Breast epithelium (tissue), 4 donors: ENCODE measurements at places on chromosomes 6 and 20.

DNA sequence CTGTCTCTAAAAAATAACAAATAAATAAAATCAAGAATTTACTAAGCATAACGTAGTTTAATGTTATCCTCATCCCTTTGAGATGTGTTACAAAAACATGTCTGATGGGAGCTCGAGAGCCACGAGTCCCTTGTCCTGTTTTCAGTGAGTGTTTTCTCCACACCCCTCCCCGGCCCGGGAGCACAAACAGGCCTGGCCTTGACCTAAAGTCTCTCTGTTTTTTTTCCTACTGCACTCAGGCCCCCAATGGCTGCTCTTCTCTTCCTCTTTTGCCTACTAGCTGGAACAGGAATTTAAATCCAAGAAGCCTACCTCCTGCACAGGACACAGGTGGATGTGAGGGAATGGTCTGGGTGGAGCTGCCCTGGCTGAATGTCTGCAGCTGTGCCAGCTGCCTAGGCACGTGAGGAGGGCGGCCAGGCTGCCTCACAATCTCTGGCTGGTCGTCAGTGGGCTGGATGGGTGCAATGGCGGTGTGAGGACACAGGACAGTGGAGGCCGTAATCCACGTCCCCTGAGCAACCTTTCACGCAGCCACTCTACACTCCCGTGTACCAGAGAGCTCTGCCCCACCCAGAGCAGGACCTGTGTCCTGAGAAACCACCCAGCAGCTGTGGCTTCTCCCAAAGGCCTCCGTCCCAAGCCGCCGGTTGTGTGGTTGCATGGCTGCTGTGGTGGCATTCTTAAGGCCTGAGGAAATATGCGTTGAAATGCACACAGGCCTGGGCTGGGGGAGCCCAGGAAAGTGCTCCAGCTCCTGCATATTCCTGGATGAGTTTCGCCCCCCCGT, 117.5 kb downstream of the FAM120B start:
- no peak for DNase-seq

- DNase-seq: no peak
Measured at GRCh38 chr6:142716097-142716496, 228.9 kb downstream of the HIVEP2 start.

- no peak for DNase-seq
Measured at GRCh38 chr20:13223736-13224520, 2.9 kb downstream of the ISM1 start.

DNA sequence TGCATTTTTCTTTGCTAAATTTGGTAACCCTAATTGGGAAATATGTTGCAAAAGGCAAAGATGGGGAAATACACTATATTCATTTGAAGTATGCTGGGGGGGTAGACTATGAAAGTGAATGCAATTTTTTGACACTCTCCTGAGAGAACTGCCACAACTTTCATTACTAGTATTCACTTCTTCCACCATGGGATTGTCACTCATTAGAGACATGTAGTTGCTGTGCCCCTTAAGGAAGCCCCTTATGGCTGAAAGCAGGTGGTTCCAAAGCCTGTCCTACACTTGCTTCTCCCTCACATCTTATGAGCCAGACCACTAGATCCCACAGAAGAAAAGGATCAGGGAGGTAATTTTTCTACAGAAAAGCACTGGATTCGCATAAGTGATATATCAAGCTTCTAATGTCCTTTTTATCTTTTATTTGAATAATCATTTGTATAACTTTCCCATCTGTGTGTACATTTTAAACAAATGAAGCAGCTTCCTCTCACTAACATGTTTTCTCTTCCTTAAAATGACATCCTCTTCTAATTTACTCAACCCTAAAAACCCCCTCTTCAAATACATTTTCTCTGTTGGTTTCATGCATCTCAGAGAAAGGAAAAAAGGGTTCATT, 83.8 kb downstream of the GCLC start:
- no peak for DNase-seq

- no peak for DNase-seq
Measured at GRCh38 chr6:51768087-51768486, 319.3 kb downstream of the PKHD1 start.

- no peak for DNase-seq
Measured at GRCh38 chr6:151494936-151495320, 1.1 kb downstream of the CCDC170 start.

GRCh38 chr6:104472021-104472901, 387.5 kb downstream of the HACE1 start:
- no peak for DNase-seq

DNA sequence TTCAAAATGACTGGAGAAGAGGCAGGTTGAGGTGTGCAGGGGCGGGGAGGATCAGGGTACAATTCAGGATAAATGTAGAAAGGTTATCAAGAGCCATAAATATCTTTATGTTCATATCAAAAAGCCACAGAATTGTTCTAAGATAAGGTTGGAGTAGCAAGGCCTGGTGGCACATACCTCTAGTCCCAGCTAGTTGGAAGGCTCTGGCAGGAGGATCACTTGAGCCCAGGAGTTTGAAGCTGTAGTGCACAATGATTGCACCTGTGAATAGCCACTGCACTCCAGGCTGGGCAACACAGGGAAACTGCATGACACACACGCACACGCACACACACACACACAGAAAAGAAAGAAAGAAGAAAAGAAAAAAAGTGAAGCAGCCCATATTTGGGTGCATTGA, 194.8 kb downstream of the GRIK2 start:
- no peak for DNase-seq

- no peak for DNase-seq
Measured at GRCh38 chr6:11921017-11921438, 91.1 kb upstream of the HIVEP1 start.

DNA sequence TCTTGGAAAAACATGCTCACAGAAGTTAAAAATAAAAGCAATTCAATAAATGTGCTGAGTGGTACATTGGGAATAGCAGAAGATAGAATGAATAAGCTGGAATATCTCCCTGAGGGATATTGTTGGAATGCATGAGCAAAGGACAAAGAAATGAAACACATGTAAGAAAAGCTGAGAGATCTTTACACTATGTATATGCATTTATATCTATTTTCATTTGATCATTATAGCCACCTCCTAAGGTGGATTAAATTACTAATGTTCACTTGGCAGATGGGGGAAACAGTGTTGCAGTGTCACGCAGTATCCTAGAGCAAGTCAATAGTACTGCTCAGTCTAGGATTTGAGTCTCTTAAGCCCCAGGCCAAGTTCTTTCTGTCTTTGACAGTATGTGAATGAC, 542.0 kb upstream of the MARCKS start:
- DNase-seq: no peak

GRCh38 chr6:44735630-44735963, 348.1 kb downstream of the CDC5L start:
- DNase-seq: no peak

DNA sequence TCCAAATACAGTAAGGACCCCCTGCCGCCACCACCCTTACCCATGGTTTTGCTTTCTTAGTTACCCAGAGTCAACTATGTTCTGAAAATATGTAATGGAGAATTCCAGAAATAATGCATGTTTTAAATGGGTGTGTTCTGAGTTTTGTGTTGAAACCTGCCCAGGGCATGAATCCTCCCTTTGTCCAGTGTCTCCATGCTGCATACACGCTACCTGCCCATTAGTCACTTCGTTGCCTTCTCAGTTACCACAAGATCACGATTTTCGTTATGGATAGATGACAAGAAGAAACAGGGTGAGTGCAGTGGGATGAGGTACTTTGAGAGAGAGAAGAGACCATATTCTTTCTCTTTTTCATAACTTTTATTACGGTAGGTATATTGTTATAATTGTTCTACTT, 10.6 kb downstream of the FARS2 start:
- no peak for DNase-seq

DNA sequence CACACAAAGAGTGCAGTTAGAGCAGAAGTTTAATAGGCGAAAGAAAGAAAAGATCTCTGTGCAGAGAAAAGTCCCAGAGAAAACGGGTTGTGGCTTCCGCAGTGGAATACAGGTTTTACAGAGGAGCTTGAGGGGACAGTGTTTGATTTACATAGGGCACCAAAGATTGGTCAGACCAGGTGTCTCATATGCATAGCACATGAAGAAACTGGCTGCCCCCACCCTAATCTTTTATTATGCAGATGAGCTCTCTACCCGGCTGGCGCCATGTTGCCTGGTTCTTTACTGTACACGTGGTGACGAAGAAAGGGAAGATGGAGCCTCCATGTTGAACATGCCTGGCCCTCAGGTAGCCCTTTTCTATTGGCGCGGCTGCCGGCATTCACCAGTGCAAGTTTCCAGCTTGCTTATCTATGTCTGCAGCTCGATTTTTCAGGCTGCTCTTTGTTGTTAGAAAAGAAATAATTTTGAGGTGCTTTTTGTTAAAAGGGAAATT, 47.4 kb downstream of the SLC35B3 start:
- DNase-seq: no peak

- DNase-seq: no peak
Measured at GRCh38 chr6:154482858-154483257, 27.6 kb downstream of the CNKSR3 start.

GRCh38 chr20:45346851-45347250, 1.4 kb downstream of the SDC4 start:
- DNase-seq: no peak

GRCh38 chr6:79670789-79671188, 39.7 kb downstream of the SH3BGRL2 start:
- no peak for DNase-seq

DNA sequence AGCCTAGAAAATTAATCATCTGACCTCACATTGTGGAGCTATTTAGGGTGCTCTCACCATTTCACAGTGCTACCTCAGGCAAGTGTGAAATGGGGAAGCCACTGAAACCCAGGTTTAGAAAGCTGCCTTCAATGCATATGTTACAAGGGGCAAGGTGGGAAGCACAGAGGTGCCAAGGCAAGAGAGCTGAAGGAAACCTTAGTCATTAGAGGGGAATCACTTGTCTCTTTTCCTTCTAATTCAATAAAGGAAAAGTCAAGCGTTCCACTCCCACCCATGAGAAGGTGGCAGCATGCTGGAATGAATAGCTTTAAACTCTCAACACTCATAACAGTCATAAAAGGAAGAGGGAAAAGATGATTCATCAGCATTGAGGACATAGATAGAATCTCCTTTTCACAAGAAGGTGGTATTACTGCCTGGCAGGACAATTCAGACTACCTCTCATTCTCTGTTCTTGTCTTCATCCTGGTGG, 251.9 kb upstream of the IRAK1BP1 start:
- no peak for DNase-seq

DNA sequence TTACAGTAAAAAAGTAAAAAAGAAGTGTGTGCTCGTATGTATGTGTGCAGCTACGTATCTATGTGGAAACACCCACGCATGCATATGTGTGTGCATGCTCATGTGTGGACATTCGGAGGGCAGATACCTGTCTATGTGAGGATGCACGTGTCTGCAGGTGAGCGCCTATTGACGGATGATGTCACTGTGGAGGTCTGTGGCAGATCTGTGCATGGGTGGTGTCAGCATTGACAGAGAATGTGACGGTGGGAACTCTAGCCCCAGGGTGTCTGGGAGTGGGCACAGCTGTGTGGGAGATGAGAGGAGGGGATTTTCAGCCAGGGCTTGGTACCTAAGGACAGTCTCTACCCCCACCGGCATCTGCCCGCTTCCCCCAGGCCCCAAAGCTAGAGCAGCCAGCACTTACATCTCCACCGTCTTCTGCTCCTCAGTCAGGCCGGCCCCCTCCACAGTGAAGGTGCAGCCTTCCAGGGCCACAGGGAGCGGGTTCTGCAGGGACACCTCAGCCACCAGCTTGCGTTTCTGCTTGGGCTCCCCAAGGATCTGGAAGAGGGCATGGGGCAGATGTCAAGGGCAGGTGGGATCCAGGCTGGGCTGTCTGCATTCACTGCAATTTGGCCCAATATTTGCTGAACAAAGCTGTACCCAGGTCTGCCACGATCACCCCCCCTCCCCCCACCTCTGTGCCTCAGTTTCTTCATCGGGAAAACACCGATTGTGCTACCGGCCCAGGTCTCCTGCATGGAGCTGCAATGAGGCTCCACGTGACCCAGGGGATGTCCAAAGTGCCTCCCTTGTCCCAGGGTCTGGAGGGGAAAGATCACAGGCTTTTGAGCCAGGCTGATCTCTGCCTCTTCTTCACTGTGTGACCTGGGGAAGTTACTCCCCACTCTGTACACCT, 34.1 kb downstream of the TGM2 start:
- DNase-seq: no peak

DNA sequence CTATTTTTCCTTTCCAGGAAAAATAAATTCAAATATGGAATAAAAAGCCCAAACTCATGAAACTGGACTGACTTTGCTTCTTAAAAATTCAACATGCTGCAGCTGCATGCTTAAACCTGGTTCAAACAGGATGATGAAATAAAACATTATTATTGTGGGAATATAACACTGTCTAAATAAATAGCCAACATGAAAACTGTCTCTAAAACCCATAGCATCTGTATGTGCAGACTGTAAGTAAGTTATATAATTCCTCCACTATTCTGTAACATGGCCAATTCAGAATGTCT, 30.4 kb upstream of the AHI1 start:
- no peak for DNase-seq

DNA sequence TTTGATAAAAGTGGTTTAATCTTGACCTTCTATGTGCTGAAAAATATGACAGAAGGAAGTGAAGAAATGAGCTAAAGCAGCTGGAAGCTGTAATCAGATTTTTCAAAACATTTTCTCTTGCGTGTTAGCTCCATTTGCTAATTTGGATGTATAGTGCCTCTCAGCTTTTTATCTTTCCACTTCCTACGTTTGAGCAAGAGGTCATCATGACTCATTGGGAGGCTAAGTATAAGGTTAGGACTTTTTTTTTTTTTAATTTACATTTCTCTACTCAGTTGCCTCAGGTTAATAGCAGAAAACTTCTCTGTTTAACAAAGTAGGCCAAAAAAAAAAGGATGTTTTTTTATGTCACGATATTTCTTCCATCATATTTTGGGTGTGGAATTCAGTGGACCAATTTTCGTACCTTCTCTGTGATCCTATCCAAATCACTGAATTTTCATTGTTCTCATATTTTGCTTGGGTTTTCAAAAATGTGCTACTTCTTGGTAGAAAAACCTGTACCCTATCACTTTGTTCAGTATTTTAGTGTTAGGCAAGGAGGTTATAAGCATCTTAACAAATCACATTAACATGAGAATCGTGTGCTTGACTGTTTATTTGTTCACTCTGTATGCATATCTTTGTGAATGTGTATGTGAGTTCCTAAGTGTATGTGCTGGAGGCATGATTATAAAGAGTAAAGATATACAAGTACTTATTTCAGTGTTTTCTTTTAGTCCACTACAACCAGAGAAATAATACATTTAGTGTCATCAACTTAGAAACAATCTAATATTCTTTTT, 1028.3 kb upstream of the EYS start:
- DNase-seq: no peak

GRCh38 chr6:29442719-29443118, 3.6 kb downstream of the OR10C1 start:
- no peak for DNase-seq
